T1000 (cell line): ENCODE measurements at places on chromosomes 11 and 22.

DNA sequence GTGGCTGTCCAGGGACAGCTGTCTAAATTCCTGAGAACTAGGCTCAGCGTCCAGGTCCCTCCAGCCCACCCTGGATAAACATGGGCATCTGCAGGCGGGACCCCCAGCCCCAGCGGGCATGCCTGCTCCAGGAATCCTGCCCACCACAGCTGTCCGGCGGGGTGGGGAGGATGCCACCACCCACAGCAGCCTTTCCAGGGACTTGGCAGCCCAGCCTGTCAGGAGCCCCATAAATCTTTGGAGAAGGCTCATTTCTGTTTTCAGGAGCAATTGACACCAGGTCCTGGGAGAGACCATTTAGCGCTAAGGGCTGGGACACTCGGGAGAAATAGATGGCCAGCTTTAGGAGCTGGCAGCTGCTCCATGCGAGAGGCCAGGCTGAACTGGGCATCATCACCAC is 358.9 kb downstream of the CADM1 start:
- DNase-seq: no peak

DNA sequence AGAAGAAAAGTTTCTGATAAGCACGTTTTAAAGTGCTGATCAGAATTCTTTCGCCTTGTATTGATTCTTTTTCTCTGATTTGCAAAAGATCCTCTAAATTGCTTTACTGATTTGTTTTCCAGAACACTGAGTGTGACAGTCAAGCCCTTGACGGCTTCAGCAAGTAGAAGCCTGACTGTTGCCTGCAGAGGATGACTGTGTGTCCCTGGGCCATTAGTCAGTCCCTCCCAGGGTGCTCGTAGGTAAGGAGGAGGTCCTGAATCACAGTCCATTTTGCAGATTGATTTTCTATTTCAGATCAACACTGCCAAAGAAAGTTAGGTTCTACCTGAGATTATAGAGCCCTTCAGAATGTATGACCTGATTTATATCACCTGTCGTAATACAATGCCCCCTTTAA is 38.6 kb upstream of the POGLUT3 start:
- DNase-seq: no peak

- DNase-seq: no peak
Measured at GRCh38 chr11:104657083-104657482, 241.2 kb downstream of the CASP12 start.

DNA sequence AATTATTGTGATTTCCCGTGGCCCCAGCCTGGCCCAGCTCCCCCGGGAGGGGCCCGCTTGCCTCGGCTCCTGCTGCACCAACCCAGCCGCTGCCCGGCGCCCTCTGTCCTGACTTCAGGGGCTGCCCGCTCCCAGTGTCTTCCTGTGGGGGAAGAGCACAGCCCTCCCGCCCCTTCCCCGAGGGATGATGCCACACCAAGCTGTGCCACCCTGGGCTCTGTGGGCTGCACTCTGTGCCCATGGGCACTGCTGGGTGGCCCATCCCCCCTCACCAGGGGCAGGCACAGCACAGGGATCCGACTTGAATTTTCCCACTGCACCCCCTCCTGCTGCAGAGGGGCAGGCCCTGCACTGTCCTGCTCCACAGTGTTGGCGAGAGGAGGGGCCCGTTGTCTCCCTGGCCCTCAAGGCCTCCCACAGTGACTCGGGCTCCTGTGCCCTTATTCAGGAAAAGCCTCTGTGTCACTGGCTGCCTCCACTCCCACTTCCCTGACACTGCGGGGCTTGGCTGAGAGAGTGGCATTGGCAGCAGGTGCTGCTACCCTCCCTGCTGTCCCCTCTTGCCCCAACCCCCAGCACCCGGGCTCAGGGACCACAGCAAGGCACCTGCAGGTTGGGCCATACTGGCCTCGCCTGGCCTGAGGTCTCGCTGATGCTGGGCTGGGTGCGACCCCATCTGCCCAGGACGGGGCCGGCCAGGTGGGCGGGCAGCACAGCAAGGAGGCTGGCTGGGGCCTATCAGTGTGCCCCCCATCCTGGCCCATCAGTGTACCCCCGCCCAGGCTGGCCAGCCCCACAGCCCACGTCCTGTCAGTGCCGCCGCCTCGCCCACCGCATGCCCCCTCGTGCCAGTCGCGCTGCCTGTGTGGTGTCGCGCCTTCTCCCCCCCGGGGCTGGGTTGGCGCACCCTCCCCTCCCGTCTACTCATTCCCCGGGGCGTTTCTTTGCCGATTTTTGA is 3.3 kb upstream of the ANKRD13D start:
- DNase-seq: no peak

DNA sequence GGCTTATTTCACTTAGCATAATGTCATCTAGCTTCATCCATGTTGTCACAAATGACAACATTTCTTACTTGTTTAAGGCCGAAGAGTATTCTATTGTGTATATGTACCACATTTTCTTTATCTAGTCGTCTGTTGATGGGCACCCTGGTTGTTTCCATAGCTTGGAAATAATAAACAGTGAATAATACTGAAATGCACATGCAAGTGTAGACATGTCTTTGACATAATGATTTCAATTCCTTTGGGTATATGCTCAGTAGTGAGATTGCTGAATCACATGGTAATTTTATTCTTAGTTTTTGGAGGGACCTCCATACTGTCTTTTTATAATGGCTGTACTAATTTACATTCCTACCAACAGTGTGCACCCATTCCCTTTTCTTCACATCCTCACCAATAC is 508.0 kb downstream of the NELL1 start:
- DNase-seq: no peak

GRCh38 chr11:5011254-5011653 is 16.6 kb downstream of the OR51L1 start:
- no peak for DNase-seq
